ENCODE measurements at places on chromosomes 5 and 9.

GRCh38 chr5:168934169-168934568 lies 355.0 kb upstream of the PANK3 start:
- DNase-seq = no peak

DNA sequence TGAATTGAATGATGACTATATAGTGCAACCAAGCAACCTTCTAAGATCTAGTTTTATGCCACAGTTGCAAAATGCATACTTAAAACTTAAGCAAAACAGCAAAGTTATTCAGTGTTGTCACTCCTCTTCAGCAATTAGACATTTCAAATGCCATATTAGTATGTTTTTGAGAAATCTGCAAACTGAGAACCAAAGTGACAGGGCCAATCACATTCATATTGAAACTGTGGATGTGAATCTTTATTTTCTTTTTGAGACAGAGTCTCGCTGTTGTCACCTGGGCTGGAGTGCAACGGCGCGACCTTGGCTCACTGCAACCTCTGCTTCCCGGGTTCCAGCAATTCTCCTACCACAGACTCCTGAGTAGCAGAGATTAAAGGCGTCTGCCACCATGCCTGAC lies 249.2 kb upstream of the EFNA5 start:
- no peak for DNase-seq

DNA sequence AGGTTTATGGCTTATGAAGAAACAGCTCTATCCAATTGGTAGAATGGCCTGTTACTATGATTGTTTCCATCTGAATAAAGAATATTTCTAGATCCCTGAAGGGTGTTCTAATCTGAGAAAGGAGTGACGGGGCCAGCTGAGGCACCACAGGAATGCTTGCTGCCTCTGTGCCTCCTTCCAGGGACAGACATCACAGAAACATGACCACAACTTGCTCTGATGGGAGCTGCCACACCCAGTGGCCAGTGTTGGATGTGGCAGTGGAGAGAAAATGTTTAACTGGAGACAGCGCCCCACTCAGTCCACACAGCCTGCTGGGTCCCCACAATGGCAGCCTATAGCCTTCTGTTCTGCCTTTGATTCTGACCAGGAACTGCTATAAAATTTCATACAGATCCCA lies 38.6 kb upstream of the TESK1 start:
- no peak for DNase-seq

GRCh38 chr9:93976973-93977372 lies 21.8 kb upstream of the BARX1 start:
- no peak for DNase-seq

- no peak for DNase-seq
These were observed 46.6 kb downstream of the CD180 start for GRCh38 chr5:67149951-67150523.

- DNase-seq = no peak
These were observed 173.4 kb downstream of the NR3C1 start for GRCh38 chr5:143229896-143230675.

DNA sequence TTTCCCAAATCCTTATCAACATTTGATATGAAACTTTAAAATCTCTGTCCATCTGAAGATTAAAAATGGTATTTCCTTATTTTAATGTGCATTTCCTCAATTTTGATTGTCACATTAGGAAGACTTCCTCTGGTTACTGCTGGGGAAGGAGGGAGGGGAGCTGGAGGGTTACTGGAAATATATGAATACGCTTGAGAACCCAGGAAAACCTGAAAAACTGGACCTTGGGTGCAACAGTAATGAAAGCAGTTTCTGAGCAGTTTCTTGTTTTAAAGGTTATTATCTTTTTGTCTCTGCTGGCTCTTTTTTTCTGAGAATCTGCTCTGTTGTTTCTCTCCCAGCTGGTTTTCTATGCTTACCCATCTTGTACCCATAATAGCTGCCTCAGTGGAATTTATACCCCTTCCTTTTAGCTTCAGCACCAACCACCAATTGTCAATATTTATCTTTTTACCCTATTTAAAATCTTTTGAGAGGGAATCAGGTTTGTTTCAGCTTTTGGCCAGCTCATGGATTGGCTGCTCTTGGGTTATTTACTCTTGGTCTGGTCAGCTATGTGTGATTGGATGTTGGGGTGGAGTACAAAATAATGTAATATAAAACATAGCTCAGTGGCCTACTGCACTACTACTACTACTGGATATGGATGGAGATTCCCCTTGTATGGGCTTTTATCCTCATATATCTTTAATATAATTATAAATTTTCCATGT lies 67.4 kb downstream of the UNC13B start:
- DNase-seq = no peak

GRCh38 chr9:85984457-85984856 lies 43.5 kb downstream of the NAA35 start:
- DNase-seq = no peak

DNA sequence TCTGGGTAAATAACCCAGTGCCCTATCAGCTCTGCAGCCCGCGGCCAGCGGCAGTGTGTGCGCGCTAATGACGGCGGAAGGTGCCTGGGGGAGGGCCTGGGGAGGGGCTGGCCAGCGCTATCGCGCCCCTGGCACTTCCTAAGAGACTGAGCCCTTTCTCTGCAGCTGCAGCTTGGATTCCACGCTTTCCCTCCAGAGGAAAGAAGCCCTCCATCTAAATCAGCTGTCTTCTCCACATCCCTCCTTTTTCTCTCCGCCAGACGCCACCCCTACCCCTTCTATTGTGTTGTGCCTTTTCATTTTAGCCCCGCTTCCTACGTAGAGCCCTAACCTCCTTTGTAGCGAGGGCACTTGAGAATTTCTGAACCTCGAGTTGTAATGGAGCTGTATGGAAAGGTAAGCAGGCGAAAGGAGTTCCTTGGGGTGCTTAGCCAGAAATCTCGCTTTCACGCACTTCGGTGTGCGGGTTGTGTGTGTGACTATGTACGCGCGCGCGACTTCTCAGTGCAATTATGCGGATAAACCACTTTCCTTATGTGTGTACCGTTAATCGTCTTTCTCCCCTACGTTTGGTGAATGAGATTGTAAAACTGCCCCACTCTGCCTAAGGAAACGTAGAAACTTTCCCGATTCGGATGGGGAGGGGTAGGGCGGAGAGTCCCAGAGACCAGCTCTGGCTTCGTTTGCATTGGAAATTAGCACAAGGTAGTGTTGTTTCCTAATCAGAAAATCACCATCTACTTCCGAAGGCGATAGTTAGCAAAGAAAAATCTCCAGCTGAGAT lies 664 bp upstream of the RAB3C start:
- no peak for DNase-seq

GRCh38 chr9:108953983-108954574 lies 19.9 kb downstream of the ABITRAM start:
- no peak for DNase-seq
